Islet precursor cell (in vitro differentiated cells): ENCODE measurements at places on chromosomes 2 and 18.

DNA sequence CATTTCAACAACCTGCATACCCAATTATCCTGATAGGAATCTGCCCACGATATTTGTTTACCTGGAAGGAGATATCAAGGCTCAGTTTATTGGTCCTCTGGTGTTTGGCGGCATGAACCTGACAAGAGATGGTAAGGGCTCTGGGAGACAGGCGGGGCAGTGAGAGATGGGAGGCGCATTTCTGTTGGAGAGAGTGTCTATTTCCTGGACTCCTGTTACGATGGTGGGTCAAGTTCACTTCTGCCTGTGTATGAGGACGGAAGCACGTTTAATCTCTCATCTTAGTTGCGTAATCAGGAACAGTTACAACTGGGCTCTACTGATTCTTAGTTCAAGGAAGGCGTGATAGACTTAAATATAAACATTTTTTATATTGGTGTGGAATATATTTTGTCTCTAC, 8.9 kb downstream of the PDCL3 start:
- DNase-seq, result no peak

- DNase-seq, result no peak
These were observed 68.9 kb downstream of the DOCK10 start for GRCh38 chr2:224973112-224974016.

DNA sequence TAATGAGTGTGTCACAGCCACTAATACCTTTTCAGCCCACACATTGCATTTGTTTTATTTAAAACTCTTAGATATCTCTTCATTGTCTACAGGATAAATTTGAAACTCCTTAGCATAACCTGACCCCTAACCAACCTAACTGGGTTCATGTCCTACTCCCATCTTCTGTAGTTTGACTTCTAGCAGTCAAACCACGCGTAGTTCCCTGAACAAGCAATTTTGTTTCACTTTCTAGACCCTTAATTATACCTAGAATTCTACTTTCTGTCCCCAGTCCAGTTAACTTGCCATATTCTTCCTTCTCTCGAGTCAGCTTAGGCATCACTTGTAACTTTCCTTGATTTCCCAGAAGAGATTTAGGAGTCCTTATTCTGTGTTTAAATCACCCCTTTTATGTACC, 55.1 kb downstream of the RBBP8 start:
- no peak for DNase-seq

DNA sequence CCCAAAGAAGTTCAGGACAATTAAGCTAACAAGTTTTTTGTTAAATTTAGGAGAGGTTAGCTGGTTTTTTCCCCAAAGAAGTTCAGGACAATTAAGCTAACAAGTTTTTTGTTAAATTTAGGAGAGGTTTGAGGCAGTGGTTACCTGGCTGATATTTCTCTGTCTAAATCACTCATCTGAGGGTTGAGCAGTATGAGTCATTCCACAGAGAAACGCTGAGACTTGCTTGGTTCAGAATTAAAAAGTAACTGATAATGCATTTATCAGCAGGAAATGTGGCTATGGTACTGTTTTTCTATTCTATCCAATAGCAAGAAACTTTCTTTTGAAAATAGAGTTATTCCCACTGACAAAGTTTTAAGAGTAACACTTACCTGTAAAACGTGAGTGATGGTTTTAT, 22.8 kb upstream of the KIDINS220 start:
- DNase-seq, result no peak

GRCh38 chr2:88481691-88482336, 29.3 kb upstream of the FOXI3 start:
- DNase-seq, result peak; percentile 63

DNA sequence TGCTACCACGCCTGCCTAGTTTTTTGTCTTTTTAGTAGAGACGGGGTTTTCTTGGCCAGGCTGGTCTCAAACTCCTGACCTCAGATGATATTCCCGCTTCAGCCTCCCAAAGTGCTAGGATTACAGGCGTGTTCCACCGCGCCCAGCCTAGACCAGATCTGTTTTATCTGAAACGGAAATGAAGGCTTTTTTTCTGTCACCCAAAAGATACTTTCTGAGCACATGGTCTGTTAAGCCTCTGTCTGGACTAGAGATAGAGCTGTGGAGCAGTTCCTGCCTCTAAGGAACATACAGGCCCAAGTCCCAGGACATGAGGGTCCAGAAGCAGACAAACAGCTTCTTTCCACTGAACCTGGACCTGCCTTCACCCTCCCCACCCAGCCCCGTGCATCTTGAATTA, 43.6 kb upstream of the PTMA start:
- DNase-seq, result no peak

DNA sequence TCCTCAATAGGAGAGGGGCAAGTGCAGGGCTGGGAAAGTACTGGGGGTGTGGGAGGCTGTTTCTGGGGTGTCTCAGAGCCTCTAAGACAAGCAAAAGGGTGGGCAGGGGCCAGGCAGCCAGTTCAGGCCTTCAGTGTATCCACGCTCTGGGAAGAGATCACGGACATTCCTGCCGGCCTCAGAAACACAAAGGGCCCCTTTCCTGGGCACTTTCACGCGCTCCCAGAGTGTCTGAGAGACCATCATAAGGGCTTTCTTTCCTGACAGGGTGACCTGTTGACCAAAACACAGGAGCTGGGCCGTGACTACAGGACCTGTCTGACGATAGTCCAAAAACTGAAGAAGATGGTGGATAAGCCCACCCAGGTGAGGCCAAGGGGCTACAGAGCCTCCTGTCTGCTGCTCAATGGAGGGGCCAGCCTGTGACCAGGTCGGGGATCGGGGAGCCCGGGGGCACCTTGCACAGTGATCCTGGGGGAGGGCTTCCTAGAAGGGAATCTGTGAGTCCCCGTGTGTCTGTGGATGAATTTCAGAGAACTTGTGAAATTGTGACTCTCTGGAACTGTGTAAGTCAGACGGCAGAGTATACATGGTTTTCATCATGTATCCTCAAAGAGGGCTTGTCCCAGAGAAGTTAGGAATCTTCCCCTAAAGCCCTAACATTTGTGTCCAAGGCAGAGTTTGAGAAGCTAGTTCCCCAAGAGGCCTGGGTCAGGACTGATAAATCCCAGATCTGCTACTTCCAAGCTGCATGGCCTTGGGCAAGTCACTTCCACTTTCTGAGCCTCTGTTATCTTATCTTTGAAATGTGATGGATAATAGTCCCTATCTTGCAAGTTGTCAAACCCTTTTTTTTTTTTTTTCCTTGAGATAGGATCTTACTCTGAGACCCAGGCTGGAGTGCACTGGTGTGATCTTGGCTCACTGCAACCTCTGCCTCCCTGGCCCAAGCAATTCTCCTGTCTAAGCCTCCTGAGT, 1.8 kb downstream of the GNLY start:
- no peak for DNase-seq

DNA sequence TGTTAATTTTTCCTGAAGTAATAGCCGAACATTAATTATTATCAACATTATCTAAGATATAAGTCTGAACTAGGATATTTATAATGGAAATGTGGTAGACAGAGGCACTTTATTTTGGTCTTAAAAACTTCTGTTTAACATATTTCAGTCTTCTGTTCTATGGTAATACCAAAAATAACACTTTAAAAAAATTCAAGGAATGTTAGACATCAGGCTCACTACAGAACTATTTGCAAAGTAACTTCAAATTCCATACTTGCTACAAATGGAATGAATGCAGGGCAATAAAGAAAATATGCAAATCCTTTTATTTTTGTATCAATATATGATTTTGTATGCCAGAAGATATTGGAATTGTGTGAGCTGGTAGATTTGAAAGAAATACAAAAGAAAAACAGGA, 345.5 kb upstream of the DSEL start:
- no peak for DNase-seq

DNA sequence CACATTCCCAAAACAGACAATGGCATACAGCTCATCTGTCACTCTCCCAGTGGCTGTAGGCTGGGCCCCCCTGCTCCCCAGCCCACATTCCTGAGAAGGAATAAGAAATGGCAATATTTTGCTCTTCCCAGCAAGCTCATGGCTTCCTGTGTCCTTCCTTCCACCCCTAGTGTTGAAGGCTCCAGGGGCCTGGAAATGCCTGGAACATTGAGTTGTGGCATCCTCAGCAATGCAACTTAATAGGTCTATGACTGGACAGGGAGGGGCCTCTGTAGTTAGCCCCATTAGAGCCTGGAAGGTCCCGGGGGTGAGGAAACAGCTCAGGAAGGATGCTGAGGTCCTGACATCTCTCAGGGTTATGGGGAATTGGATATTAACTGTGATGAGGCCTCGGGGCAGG, 3.3 kb downstream of the KIF3C start:
- no peak for DNase-seq

GRCh38 chr2:16325016-16325975, 340.3 kb downstream of the CYRIA start:
- DNase-seq, result no peak

- DNase-seq, result no peak
These were observed 332.8 kb upstream of the UBE2E3 start for GRCh38 chr2:180647621-180648020.

DNA sequence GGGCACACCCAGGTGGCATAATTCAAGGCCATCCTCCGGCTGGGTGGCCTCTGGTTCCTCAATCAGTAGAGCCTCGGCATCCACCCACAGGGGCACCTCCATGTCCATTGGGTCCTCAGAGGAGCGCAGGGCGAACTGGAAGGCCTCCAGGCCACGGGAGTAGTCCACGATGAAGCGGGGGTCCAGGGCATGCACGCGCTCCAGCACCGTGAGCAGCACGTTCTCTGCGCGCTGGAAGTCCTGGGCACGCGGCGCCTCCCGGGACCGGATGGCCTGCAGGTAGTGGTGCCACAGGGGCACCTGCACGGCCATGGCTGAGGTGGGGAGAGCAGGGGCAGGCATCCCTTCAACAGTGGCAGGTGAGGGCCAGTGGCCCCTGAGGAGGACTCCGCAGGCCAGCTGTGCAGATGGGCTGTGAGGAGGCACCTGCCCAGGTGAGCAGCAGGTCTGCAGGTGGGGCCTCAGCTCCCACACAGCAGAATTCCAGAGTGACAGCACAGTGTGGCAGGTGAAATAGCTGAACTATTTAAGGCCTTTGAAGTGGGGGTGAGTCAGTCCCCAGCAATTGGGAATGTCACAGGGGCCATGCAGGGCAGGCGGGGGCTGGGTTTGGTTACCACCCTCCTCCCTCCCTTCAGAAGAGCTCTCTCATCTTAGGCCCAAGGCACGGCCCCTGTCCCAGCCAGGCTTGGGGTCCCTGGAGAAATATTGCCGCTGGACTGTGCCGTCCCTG, at the start of gene MAB21L4:
MAB21L4 (minus strand) TSS at position 501 of the 733 bp plus-strand sequence; CDS start at position 342, 159 bp downstream.
- peak; percentile 87 for DNase-seq

- DNase-seq, result no peak
These were observed 35.9 kb downstream of the LHCGR start for GRCh38 chr2:48719480-48720177.

DNA sequence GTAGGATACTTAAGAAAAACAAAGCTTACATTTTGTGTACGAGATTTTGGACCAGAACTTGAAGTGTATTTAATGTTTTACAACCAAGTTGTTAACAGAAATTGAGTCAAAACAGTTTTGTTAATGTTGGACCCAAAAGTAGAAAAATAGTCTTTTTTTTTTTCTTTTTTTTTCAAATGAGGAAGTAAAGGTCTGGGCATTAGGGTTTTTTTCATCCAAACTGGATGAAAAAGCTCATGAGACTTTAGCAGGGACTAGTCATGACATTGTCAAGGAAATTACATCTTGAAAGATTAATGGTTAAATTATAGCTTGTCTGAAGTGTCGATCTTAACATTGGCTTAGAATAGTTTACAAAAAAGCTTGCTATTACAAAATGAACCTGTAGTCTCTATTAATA, 32.3 kb downstream of the CCNT2 start:
- DNase-seq, result no peak

DNA sequence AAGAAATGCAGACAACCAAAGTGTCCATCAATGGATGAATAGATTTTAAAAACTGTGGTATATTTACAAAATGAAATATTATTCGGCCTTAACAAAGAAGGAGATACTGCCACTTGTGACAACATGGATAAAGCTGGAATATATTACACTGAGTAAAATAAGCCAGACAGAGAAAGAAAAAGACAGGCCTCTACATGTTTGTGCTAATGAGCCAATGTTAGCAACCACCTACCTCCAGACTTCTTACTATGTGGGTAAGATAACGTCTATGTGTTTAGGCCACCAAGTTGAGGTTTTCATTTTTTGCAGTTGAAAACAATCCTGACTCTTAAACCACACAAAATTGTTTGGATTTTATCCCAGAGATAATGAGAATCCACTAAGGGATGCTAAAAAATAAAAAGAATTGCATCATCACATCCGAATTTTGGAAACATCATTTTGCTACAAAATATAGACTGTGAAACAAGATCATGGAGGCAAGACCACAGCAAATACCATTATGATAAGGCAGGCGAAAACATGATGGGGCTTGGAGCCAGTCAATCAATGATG, 47.0 kb downstream of the EVA1A start:
- no peak for DNase-seq

DNA sequence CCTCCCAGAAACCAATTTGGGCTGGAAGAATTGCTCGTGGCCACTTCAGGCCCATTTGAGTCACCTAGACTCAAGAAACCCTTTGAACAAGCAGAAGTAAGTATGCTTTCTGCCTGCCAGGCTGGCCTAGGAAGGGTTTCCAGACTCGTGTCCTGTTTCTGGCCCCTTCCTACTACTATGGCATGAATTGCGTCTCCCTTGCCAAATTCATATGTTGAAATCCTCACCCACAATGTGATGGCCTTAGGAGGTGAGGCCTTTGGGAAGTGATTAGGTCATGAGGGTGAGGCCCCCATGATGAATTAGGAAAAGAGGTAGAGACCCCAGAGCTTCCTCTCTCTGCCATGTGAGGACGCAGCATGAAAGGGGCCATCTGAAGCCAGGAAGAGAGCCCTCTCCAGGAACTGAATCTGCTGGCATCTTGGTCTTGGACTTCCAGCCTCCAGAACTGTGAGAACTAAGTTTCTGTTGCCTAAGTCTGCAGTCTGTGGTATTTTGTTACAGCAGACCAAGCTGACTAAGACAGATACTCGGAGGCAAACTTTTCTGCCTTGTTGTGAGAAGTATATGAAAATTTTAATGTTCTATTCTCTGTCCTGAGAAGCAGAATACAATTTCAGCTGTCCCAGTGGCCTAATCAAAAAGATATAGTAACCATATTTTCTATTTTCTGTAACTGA, 13.1 kb downstream of the GPR45 start:
- DNase-seq, result no peak

GRCh38 chr2:40457837-40458236, 5.9 kb upstream of the SLC8A1 start:
- no peak for DNase-seq

DNA sequence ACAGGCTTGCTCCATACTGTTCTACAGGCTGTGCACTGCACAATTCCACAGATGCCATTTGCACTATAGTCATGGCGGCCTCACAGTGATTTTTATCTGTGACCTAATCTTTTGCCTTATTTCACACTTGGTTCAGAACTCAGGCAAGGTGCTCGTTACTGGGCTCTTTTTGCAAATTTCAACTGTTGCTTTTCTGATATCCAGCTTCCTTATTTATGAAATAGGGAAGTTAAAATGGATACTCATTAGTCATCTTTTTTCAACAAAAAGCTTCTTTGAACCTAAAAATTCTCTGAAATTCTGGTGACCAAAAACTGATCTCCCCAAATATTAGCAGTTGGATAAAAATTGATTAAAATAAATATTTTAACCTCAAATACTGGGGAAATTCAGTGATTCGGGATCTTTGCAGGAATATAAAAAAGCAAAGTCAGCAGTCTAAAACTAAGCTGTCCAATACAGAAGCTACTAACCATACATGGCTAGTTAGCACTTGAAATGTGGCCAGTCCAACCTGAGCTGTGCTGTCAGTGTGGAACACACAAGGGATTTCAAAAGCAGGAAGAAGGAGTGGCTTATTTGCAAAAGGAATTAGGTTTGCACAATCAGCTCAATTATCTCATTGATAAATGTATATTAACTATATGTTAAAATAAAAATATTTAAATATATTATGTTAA, 134.4 kb downstream of the COL4A4 start:
- DNase-seq, result no peak
